Urinary bladder (tissue), 4 donors: ENCODE measurements at places on chromosomes 5 and 9.

DNA sequence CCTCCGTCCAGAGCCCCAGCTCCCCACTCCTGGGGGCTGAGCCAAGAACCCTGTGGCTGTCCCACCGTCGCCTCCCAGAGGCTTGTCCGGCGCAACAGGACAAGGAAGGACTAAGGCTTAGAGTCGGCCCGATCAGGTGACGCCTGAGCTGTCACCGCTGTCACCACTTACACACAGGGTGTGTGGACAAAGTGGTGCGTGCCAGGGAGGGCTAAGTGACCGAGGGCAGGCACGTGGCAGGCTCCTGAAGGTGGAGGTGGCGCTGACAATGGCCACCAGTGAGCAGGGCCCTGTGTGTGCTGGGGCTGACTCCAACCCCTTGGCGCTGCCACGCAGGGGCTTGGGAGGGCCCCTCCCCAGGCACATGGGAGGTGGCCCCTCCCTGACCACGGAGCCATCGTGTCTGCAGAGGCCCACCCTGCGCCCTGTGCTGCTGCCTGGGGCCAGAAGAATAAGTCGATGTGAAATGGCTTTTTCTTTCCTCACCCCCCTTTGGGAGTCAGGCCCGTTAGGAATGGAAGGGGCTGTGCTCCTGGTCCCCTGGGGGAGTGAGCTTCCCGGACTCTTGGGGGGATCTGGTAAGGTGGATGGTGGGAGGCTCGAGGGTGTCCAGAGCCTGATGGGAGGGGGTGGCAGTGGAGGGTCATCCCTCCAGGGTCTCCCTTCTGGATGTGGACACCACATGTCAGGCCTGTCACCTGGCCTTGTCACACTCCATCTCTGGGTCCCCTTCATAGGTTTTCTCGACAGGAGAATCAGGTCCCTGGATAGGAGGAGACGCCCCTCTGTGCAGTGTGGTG lies 2.6 kb upstream of the GPSM1 start:
- DNase-seq: no peak

DNA sequence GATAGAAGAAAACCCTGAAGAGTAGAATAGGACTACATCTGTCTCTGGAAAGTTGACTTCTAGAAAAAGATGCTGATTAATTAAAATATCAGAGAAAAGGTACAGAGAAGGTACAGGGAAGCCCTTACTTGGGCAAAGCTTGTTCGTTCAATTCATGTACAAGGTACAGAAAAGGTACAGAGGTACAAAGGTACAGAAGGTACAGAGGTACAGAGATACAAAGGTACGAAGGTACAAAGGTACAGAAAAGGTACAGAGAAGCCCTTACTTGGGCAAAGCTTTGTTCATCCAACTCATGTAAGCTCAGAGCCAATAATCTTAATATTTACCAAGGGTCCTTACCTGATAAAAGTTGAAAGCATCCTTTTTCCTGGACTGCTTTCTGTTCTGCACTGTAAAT lies 182.3 kb downstream of the PCSK1 start:
- DNase-seq: no peak

DNA sequence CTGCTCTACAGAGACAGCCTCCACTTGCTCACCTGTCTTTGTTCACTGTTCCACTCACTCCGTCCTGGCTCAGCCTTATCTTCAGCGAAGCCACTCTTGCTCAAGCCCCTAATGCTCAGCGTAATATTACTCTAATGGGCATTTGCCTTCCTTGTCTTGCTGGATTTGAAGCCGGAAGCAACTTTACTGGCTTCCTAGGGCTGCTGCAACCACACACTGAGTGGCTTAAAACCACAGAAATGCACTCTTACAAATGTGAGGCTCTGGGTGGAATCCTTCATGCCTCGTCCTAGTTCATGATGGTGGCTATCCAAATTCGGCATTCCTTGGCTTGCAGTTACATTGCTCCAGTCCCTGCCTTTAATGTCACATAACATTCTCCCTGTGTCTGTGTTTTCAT lies 85.5 kb upstream of the MARCHF11 start:
- no peak for DNase-seq

DNA sequence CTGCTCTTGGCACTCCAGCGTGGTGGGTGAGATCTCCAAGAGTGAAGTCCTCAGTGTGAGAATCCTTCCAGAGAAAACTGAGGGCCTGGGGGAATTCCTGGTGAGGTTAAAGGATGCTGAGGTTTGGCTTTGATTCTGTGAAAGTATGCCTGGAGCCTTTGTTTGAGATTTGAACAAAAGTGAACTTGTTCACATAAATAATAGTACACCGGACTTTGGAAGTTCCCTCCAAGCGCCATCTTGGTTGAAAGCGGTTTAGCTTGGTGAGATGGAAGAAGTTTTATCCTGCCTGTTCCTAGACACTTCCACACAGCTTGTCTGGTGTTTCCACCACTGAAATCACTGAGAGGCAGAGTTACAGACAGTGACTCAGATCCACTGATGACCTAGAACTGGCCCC lies 286.4 kb downstream of the NTRK2 start:
- no peak for DNase-seq

- DNase-seq: no peak
These were observed 51.9 kb upstream of the IFNK start for GRCh38 chr9:27472195-27472594.

GRCh38 chr9:129609486-129610212 lies 11.3 kb downstream of the C9orf50 start:
- no peak for DNase-seq

DNA sequence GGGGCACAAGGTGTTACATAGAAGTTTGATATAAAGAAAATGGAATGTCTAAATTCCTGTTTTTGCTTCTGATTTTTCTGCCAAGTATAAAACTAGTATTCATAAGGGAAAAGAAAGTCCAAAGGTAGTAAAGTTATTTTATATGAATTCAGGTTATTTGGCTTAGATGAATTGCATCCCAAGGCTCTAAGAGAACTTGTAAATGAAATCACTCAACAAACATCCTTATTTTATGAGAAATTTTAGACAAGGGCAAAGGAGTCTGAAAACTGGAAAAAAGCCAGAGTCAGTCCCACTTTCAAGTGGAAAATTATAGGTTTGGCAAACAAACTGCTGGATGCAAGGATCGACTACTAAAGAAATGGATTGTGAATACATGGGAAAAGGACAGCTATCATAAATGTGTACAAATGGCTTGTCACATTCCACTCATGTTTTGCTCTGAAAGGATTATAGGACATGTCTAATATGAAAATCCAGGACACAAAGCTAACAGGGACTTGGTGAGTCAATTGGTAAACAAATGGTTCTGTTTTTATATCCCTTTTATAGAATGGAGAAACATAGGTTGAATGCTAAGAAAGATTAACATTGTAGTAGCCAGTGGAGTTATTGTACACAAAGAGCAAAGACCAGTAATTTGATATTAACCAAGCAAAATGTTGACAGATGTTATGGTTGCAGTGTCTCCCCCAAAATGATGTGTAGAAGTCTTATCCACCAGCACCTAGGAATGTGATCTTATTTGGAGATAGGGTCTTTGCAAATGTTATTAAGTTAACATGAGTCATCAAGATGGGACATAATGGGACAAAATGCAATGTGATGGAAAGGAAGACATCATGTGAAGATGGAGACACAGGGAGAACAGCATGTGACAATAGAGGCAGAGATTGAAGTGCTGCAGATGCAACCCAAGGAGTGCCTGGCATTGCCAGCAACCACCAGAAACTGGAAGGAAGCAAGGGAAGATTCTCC lies 495.7 kb downstream of the TLE1 start:
- DNase-seq: no peak

GRCh38 chr5:143404416-143405062 lies 1.1 kb upstream of the NR3C1 start:
- peak; percentile 73 for DNase-seq

- DNase-seq: no peak
These were observed 186.0 kb downstream of the NXNL2 start for GRCh38 chr9:88721025-88721424.

- DNase-seq: no peak
These were observed 764 bp upstream of the VDAC1 start for GRCh38 chr5:134005417-134006061.

DNA sequence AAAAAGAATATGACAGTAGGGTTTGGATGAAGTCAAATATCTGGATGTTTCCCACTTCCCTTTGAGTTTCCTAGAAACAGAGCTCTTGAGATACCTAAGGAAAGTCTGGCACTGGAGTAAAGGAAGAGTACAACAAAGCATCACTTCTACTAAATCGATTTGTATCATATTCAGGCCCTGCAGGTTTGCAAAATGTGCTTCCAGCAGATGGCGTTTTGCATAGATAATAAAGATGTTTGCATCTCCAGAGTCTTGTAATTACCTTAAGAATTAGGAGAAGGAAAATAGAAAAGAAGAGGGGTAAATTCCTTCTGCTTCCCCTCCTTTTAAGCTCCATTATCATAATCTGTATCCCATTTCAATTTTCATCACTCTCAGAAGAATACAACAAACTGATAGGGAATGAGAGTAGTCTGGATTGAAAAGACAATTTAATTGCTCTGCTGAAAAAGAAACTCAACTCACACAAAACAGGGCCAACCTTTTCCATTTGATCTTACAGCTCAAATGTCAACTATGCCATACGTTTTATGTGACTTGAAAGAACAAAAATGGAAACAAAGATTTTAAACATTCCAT lies 380.4 kb downstream of the PTPRD start:
- DNase-seq: no peak

- no peak for DNase-seq
These were observed 545.6 kb upstream of the MEF2C start for GRCh38 chr5:89428624-89429023.

- no peak for DNase-seq
These were observed 633.5 kb downstream of the DTWD2 start for GRCh38 chr5:118354797-118355196.

DNA sequence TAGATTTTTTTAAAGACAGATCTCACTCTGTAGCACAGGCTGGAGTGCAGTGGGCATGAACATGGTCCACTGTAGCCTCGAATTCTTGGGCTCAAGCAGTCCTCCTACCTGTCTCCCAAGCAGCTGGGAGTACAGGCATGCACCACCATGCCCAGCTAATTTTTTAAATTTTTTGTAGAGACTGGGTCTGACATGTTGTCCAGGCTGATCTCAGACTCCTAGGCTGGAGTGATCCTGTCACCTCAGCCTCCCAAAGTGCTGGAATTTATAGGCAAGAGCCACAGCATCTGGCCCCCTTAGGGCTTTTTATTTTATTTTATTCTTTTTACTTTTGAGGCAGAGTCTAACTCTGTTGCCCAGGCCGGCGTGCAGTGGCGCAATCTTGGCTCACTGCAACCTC lies 56.4 kb downstream of the NSD1 start:
- DNase-seq: no peak

GRCh38 chr9:122261469-122261881 lies 3.2 kb downstream of the RBM18 start:
- DNase-seq: peak; percentile 8

DNA sequence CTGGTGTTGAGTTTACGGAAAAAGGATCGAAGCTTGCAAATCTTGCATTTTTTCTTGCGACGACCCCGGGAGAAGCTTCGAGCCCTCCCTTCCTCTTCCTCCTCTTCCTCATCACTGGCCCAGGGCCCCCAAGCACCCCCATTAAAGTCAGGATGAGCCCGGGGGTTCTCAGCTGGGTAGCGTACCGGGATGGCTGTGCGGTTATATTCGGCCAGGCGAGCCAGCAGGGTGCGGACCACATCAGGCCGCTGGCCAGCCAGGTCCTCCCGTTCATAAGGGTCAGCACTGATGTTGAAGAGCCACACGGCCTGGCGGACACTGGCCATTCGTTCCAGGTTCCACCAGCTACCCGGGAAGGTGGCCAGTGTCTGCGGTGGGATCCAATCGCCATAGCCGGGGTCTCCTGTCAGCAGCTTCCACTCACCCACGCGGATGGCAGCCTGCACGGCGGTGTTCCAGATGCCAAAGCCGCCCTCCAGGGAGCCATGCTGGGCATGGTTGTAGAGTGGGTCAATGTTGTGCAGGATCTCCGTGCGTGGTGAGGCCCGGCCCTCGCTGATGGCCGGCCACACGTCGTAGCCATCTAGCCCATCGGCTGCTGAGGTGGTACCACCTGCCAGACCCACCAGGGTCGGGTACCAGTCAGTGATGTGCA lies 5.3 kb downstream of the ARSI start:
- no peak for DNase-seq

GRCh38 chr5:50965654-50966375 lies 299.4 kb downstream of the PARP8 start:
- DNase-seq: no peak

DNA sequence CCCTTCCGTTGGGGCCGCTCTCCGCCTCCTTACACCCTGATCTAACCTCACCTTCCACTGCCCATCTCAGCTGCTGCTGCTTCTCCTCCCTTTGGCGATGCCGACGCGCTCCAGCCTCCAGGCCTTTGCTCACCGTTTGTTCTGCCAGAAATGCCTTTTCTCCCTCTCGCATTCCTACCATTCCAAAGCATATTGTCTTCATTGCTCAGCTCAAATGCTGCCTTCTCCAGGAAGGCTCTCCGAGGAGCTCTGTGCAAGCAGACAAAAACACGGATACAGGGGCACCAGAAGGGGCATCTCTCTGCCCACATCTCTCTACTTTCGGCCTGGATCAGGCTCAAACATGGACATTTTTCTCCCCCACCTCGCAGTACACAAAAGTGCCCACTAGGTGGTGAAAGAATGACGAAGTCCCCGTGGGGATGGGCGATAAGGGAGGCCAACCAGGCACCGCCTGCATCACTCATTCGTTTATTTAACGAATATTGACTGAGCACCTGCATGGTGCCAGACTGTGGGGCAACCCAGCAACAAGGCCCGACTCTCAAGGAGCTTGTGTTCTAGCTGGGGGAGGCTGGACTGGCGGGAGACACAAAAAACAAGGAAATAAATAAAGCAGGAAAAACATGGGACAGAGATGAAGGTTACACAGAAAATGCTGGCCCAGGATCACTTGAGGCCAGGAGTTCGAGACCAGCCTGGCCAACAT lies 7.3 kb upstream of the GRHPR start:
- DNase-seq: peak; percentile 43

GRCh38 chr5:108797986-108798385 lies 50.3 kb downstream of the FER start:
- DNase-seq: no peak
